ENCODE measurements at places on chromosomes 5 and 9.

GRCh38 chr5:181187500-181188213 is 17.3 kb downstream of the TRIM7 start:
- DNase-seq = peak; percentile 92

DNA sequence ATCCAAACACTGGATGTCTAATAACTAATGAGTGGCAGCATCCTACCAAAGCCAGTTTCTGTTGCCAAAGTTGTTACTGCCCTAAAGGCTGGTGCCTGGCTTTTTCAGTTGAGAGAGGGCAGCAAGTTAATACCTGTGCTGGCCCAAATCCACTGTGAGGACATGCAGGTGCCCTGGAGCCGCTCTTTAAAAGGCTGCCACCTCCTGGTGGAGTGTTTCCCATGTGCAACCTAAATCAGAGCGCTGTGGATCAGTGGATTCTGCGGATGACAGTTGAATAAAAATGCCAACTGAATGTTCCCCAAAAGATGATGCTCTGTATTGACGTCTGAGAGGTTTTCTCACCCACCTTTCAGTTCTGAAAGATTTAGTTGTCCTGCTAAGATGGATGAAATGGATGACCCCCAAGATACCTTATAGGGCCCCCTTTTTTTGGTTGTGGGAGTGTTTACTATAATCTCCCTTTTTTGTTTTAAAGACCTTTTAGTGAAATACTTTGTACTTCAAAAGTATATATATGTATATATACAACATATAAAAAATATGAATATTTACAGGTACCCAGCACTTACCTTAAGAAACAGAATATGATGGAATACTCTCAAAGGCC is 146.4 kb downstream of the EGFLAM start:
- peak; percentile 60 for DNase-seq

DNA sequence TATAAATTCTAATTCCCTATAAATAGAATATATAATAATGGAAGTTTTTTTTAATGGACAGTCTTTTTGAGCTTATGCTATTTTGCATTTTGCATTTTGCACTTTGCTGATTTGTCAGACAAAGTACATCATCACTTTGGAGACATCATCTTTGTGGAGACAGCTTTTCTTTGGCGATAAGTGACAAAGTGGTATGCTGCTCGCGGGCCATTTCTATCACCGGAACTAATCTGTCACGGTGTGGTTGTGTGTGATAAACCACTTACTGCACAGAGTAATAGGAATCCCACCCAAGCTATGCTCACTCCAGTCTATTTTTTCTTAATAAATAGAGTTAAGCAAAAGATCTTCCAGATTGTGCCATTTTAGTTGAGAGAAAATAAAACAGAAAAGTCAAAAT is 133.1 kb downstream of the MACIR start:
- DNase-seq = no peak

DNA sequence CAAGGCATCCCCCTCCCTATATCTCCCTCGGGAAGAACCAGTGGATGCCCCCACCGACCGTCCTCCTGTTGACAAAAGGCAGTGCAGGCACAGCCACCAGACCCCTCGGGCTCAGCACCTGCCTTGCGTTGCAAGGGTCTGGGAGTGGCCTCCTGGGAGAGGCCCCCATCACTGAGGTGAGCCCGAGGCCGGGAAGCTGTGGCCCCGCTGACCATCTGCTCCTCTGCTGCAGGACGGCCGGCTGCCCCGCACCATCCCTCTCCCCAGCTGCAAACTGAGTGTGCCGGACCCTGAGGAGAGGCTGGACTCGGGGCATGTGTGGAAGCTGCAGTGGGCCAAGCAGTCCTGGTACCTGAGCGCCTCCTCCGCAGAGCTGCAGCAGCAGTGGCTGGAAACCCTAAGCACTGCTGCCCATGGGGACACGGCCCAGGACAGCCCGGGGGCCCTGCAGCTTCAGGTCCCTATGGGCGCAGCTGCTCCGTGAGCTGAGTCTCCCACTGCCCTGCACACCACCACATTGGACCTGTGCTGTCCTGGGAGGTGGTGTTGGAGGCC is 23.3 kb upstream of the SUSD3 start:
- no peak for DNase-seq

- DNase-seq = peak; percentile 85
Observed at GRCh38 chr9:16726718-16727451, 143.6 kb downstream of the BNC2 start.

DNA sequence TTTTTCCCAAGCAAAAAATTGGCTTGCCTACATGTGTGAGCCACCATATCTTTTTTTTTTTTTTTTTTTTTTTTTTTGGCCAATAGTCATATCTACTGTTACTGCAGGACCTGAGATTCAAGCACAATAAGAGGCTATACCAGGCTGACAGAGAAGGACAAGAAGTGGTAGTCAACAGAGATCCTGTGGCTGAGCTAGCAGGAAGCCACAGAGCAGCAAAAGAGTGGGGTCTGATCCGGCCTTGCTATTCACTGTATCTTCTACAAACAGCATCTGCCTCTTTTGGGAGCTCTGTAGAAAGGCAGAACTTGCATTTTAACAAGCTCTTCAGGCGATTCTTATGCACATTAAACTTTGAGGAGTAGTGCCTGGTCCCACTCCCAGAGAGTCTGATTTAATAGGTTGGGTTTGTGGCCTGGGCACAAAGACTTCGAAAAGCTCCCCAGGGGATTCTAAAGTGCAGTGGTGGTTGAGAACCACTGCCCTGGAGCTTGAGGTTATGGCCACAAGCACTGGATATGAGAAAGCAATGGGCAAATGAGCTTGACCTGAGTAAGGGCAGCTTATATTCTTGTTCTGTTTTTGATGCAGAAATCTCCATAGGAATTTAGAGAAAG is 162.8 kb downstream of the PIK3R1 start:
- no peak for DNase-seq

DNA sequence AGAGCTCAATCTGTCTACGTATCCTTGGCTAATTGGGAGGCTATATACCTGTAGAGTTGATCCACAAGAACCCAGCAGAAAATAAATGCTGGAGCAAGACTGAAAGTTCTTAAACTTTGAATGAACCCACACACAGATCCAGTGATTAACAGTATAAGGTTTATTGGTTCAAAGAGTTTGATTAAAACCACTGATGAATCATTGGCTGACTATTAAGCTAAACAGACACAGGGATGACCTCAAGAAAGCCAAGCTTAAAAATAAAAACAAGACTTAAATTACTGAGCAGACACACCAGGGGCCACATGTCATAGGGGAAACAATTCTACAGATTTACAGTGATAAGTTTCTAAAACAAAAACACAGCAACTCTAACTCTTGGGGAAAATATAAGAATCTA is 163.6 kb downstream of the SPATA31D1 start:
- DNase-seq = no peak

GRCh38 chr5:165014439-165014838 is 1509.0 kb downstream of the MAT2B start:
- DNase-seq = no peak

DNA sequence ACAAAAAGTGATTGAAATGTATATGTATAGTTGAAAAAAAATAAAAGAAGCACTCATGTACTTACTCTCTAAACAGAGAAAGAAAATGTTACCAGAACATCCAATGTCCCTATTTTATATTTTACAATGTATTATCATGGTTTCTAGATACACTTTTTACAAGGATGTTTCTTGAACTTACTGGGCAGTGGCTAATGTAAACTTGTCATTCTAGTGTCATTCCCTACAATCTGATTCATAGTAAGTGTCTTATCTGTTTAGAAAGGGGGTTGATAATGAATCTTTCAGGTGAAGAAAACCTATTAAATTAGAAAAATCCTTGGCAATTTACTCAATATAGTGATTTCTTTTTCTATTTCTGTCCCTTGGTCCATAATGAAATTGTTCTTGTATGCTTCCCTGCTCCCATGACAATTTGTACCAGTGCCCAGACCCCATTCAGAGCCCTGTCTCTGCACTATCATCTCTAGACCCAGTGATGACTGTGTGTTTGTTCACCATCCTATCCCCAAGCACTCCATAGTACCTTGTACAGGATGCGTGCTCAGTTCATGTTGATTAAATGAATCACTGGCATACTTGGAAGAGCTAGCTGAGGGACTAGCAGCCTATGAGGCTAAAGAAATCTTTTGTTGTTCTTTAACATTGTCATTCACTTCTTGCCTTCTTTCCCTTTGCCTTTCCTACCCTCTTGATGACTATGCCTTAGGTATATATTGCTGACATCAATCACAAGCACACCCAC is 101.2 kb downstream of the HMHB1 start:
- peak; percentile 74 for DNase-seq

DNA sequence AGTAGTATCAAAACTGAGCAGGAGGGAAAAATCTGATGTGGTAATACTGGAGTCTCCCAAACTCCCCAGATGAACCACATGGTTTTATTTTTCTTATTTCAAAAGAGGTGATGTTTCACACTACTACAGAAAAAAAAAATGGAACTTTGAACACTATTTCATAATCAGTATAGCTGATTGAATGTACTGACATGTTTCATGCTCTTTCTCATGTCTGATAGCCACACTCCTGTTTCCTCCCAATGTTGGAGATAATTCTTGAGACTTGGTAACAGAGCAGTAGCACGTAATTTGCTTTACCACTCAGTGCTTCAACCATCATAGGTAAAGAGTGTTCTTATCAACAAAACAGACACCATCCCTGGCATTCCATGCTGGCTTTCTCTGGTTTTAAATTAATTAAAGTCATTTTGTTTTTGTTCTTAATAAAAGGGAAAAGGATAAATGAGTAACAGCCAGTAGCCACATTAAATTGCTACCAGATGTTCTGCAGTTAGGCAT is 85.2 kb downstream of the MUSK start:
- peak; percentile 76 for DNase-seq

DNA sequence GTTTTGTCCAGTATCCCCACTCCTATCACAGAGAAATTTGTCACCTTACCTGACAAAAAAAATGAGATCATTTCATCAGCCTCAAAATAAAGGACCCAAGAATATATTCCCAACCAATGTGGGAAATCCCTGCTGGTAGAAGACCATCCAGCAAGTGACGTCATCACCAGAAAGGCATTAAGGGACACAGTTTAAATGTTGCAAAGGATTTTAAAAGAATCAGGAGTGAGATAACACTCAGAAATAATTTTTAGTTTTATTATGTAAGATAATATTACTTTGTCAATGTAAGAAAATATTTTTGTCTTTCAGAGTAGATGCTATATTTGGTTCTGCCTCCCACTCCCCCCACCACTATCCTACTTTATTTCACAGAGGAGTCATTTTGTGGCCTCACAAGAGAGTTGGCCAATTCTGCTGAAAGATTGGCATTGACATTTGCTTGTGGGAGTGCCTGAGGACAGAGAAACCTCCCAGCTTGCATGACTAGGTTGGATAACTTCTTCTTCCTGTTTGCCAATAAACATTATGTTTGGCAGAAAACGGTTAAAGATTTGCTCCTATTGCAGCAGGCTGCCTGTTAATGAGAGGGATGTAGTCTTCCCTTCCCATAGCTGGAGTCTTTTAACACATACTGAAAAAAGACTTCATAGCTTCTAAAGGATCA is 288.6 kb upstream of the DAB2 start:
- peak; percentile 59 for DNase-seq

GRCh38 chr5:69512740-69513260 is 20.2 kb downstream of the OCLN start:
- DNase-seq = peak; percentile 78

GRCh38 chr9:115494393-115494792 is 376.4 kb upstream of the TNC start:
- no peak for DNase-seq

DNA sequence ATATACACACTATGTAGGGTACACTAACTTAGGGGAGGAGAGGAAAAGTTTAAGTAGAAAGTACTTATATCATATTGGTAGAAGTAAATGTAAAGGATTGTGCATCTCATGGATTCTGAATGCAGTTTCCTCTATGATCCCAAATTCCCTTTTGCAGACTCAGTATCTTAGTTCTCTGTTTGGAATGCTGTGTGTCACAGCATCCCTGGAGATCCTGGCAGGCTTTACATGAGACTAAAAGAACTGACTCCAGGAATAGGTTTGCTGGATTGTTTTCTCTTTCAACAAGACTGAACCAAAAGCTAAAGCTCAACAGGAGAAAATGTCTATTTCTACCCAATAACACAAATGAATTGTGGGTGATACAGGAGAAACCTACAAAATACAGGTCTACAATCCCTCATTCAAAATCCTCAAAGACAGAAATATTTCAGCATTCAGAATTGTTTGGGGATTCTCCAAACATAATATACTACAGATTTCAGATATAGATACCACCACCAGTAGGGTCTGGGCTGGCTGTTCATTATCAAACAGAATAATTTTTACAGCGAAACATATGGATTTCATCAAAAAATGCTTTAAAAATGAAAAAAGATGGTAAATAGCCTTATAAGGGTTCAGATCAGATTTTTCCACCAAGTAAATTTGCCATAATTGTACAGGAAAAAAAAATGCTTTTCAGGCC is 324.7 kb upstream of the GRAMD2B start:
- DNase-seq = no peak

DNA sequence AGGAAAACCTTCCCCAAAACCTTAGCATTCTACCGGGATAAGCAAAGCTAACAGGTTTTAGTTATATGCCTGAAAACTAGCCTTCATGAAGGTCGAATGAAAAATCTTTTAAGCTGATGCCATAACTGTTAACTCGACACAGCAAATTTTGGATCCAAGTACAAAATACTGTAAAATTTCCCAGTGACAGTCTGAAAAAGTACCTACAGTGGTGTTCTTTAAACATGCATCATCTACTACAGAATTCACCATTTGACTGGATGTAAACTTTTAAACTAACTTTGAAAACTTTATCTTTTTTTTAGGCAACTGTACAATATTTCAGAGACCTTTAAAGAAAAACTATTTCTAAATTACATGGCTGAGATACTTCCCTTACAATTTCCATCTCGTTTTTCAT is 791 bp downstream of the RAPGEF6 start:
- peak; percentile 14 for DNase-seq

DNA sequence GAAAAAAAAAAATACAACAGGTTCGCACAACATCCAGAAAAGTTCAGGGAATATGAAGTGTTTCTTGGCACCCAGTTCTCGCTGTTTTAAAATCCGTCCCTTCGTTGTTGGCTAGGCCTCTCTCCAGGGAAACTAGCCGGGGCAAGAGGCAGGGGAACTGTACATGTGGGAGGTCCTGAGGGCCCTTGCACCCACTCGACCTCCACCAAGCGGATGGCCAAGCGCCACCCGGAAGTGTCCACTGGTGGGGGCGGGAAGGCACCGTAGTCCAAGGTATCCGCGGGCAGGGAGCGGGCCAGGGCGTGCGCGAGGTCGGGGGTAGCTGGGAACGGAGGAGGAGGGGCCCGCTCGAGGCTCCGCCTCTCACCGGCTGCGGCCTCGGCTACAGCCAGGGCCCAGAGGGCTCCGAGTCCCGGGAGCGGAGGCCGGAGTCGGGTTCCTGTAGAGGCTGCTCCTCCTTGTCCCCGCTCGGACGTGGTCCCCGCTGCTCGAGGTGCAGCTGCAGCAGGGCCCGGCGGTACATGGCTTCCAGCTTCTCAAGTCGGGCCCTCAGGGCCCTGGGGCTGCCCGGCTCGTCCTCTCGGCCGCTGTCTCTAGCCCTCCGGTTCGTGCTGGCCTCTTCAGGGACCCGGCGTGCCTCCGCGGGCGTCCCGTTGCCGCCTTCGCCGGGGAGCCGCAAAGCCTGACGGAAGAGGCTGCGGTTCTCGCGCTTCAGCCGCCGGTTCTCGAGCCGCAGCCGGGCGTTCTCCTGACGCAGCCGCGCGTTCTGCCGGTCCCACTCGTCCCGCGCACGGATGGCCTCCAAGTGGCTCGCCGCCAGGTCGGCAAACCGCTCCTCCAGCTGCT is 720 bp downstream of the TUSC1 start:
- peak; percentile 86 for DNase-seq

GRCh38 chr5:3009605-3010004 is 258.1 kb upstream of the IRX2 start:
- no peak for DNase-seq

GRCh38 chr5:131679911-131680310 is 44.9 kb upstream of the RAPGEF6 start:
- peak; percentile 48 for DNase-seq
